Activated T-cell treated with anti-CD3 and anti-CD28 coated beads, Interleukin-2, amount 50 U/mL, for 72 hours (primary cell): ENCODE measurements at places on chromosomes 7 and 10.

DNA sequence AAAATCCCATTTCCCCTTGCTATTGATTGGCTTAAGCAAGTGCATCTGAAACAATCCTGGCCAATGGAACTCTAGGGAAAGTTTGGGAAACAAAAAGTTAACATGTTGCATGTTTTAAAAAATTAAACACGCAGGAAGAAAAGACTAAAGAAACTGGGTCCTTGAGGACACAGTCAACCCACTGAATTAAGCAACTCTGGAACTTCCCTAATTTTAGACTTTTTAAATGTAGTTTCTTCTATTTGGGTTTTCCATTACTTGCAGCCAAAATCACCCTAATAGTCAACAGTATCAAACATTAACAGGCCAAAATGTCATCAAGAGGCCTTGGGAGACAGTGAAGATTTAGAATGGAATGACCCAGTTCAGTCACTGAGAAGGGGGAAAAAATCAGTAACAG lies 40.6 kb downstream of the OSBPL3 start:
- no peak overlapping the region for H3K4me3 ChIP-seq
- H3K27me3 ChIP-seq, result no peaks in the 10 kb centered on the region

DNA sequence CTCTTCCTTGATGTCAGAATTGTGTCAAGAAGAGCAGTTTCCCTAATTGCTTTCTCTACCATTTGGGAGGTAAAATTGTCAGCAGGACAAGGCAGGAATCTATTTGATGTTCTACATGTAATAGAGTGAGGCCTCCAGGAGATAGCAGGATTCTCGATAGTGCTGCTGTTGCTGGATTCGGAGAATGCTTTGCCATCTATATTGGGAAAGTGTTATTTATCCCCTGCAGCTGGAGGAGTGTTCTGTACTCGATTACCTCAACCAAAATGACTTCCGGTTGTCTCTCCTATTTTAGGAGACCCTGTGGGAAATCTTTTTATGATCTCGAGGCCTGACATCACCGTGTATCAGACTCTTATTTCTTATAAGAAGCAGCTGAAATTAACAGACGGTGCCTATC lies 217.1 kb downstream of the TMEM178B start:
- DNase-seq, result no peak
- H3K4me3 ChIP-seq, result no peak overlapping the region
- H3K27me3 ChIP-seq, result peaks cover 38% of the 10 kb centered on the region
- H3K4me1 ChIP-seq, result no peaks in the 10 kb centered on the region
- H3K36me3 ChIP-seq, result no peaks in the 10 kb centered on the region
- no peak overlapping the region for H3K27ac ChIP-seq

DNA sequence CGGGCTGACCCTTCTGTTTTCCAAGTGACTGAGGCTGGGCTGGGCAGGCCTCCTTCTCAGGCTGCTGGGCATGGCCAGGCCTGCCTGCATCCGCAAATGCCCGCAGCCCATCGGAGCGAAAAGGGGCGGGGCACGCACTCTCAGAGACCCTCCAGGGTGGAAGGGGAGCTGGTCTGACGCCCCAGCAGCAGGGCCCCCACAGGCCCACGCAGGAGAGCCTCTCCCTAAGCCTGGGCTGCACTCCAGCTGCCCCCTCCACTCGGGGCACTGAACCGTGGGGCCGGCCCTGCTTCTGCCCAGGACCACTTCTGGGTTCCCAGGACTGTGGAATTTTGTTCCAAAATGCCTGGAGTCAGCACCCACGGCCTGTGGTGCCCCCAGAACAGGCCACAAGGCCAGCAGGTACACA lies 9.3 kb downstream of the ADAP1 start:
- no peaks in the 10 kb centered on the region for H3K27me3 ChIP-seq
- no peak for DNase-seq
- peaks cover 17% of the 10 kb centered on the region for H3K36me3 ChIP-seq
- no peak overlapping the region for H3K27ac ChIP-seq
- no peak overlapping the region for H3K4me3 ChIP-seq

DNA sequence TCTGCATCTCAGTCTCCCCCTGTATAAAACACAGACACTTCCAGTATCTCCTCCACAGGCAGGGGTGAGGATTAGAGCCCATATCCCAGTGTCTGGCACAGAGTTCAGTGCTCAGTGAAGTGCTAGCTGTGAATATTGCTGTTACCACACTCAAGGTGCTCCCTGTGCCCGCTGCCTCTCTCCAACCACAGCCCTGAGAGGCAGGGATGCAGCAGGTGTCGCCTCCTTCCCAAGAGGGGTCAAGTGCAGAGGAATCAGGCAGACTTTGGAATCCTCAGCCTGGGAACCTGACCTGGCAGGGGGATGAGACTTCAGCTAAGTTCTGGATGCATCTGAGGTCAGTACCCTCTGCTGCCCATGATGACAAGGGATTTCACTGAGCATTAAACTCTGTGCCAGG lies 163.1 kb downstream of the GFRA1 start:
- no peak overlapping the region for H3K4me3 ChIP-seq
- H3K36me3 ChIP-seq, result peaks cover 1% of the 10 kb centered on the region
- no peaks in the 10 kb centered on the region for H3K4me1 ChIP-seq
- H3K27me3 ChIP-seq, result no peaks in the 10 kb centered on the region
- DNase-seq, result no peak
- H3K27ac ChIP-seq, result no peak overlapping the region

GRCh38 chr7:30924624-30925023 lies 13.0 kb downstream of the AQP1 start:
- DNase-seq, result no peak
- no peaks in the 10 kb centered on the region for H3K27me3 ChIP-seq
- H3K36me3 ChIP-seq, result no peaks in the 10 kb centered on the region
- H3K4me3 ChIP-seq, result no peak overlapping the region
- H3K27ac ChIP-seq, result no peak overlapping the region
- no peaks in the 10 kb centered on the region for H3K4me1 ChIP-seq

GRCh38 chr7:143042159-143042789 lies 9.9 kb upstream of the OR6V1 start:
- H3K27ac ChIP-seq, result no peak overlapping the region
- H3K27me3 ChIP-seq, result peaks cover 21% of the 10 kb centered on the region
- no peaks in the 10 kb centered on the region for H3K4me1 ChIP-seq
- H3K36me3 ChIP-seq, result no peaks in the 10 kb centered on the region
